ENCODE measurements at places on chromosomes 6 and 20.

DNA sequence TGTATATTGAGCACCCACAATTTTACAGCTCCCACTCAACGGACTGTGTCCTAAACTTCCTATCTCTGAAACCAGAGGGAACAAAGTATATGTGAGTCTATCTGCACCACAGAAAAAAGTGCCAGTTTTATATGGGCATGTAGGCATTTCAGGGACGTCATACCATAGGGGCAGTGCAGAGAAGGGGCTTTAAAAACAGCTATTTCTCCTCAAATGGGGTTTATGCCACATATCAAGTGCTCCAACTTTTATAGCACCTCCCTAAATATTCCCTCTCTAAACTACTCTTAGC lies 28.9 kb upstream of the ASF1A start:
- no peak for DNase-seq

DNA sequence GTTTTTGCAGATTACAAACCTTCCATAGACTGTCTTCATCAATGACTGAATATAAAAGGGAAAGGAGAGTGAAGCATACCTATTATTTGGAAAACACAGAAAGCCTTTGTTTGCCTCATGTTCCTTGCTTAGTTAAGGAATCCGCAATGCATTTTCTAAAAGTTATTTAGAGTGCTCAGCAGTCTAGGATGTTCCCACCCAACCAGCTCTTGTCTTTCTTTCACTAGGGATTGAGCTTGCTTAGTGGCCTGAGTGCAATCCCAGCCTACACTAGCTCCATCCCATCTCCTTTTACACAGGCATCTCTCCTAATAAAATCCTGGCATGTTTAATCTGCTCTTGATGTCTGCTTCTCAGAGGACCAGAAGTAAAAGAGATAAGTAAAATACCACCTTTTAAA lies 850.5 kb upstream of the GJE1 start:
- DNase-seq, result no peak

DNA sequence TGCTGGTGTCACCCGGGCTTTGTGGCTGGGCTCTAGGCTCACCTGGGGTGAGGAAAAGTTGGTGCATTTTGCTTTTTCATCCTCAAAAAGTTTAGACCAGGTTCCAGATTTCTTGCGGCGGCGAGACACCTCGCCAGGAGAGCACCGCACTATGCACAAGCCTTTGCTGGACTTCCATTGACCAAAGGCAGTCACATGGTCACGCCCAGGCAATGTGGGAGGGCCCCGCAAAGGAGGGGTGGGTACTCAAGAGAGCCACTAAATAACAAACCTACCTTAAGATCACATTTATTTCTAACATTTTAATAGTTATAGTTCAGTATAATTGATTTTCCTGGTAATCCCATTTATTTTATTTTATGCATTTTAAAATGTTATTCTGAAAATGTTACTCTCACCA lies 3.0 kb upstream of the KIF16B start:
- DNase-seq, result no peak

DNA sequence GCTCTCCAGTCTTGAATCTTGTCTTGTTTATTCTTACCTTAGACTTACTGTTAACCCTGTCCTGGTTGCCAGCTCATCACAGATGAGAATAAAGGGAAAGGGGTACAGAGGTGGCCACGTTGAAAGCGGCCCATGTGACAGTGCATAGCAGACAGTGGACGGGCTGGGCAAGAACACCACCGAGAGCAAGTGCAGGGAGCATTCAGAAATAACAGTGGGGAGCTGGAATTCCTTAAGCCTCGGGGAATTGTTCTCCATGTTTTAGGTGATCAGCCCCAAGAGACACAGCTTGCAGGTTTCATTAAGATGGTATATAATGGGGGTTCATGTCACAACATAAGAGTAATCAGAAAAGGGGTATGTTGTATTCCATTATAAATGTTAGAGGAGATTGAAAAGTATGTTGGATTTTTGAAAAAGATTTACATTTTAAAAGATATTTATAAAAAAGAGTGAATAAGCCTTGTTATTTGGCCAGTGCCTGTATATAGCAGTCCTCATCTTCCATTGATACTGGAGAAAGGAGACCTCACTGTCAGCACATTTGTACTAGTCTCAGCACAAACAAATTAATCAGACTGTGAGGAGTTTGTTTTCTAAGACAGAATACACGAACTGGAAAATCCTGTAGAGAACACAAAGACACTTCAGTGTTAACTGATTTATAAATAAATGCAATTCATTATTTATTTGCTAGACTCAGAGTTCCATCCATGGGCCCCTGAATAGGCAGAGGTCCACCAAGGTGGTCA lies 35.4 kb downstream of the VAPB start:
- DNase-seq, result no peak

DNA sequence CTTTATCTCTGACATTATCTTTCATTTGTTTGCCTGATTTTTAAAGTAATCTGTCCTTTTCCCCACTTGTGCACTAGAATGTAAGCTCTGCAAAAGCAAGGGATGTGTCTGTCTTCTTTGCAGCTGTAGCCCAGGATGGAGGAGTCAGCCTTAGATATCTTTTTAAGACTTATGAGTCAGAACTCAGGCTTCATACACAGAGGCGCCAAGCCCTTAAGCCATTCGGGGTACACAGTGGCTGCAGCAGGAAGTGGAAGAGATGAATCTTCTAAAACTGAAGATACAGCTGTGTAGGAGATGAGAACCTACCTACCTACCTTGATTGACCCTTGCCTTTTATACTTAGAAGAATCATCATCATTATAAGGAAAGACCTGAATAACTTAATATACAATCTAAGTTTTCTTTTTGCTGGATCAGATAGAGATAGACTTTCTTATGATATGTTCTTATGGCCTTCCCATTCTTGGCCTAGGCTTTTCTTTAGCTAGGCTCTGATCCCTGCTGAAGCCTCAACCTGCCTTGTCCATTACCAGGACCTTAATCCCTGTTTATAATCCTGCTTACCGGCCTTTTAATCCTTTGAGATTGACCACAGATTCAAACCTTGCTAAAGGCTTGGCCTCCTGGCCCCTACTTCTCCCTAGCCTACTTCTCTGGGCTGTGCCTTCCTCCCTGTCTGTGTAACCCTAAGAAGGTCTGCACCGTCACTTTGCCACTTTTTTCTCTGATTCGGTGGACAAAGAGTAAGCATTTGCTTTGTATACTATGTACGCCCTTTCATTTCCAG lies 304.5 kb downstream of the PRL start:
- no peak for DNase-seq

DNA sequence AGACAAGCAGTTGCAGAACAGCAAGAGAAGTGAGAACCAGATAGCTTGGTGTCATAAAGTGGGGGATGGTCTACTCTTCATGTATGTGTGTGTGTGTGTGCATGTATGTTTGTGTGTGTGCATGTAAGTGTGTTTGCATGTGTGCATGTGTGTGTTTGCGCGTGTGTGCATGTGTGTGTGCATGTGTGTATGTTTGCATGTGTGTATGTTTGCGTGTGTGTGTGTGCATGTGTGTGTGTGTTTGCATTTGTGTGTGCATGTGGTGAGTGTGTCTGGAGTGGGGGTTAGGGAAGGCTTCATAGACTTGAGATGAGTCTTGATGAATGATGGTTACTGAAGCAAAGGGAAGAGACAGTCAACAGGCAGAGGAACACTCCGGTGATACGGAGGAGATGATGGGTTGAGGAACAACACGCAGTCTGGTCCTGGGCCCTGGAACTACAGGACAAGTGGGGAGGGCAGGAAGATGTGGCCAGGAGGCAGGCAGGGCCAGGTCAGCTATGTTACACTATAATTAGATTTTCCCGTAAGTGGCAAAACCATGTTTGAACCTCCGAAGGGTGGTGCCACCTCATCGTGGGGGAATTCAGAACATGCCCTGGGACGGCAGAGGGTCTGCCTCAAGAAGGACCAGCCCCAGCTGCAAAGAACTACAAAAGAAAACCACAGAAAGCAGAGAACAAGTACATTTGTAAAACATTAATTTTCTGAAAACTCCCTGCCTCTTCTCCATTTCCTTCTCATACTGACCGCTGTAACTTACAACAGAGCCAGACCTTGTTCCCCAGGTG lies 38.7 kb upstream of the PDE10A start:
- DNase-seq, result no peak

- DNase-seq, result no peak
These were observed 178.0 kb downstream of the PHF3 start for GRCh38 chr6:63813566-63814120.

DNA sequence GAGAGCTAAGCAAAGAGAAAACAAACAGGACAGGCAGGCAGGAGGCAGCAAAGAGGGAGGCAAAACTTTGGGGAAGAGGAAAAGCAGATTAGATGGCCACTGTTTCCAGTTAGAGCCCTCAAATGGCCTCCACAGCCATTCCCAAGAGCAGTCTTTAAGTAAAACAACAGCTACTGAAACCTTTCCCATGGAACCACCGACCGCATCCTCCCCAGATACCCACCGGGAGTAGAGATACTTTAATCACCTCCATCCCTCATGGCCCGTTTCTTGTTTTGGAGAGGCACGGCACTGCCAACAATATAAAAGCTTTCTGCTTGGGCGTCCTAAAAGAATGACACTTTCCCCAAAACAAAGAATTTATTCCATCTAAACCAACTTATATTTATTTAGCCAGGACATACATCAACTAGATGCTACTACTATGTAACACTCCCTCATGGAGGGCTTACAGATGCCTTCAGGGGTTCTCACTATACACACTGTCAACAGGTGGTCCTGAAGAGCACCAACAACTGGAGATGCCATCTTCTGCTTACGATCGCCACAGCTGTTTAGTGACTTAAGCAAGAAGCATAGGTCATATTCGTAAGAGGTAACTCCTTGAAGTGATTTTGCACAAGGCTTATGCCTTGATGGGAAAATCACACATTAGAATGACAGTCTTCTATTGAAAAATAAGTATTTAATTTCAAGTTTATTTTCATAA lies 43.4 kb downstream of the CNKSR3 start:
- DNase-seq, result no peak

GRCh38 chr6:24564081-24564480 lies 69.3 kb downstream of the ALDH5A1 start:
- no peak for DNase-seq

DNA sequence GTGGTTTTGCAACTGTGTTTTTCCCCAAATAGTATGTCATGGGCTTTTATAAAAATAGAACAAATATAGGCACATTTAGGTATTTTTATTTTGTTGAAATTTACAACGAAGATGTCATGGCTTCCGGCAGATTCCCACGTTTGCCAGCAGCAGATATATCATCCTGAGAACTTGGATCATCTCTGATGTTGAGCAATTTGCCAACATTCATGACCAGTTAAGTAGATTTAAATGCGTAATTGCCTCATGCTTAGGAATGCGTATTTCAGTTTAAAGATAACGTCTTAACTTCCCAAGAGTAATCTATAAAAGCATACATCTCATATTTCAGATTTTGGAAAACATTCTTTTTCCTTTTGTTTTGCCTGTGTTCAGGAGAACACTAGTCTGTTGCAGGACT lies 457.8 kb downstream of the QKI start:
- DNase-seq, result no peak

- DNase-seq, result no peak
These were observed 84.3 kb downstream of the SHLD1 start for GRCh38 chr20:5834436-5835005.

GRCh38 chr6:3383525-3383924 lies 73.3 kb downstream of the SLC22A23 start:
- DNase-seq, result no peak

- DNase-seq, result no peak
These were observed 183.0 kb upstream of the PHACTR1 start for GRCh38 chr6:12533586-12533985.

GRCh38 chr6:73666393-73666792 lies 12.6 kb upstream of the SLC17A5 start:
- DNase-seq, result no peak

DNA sequence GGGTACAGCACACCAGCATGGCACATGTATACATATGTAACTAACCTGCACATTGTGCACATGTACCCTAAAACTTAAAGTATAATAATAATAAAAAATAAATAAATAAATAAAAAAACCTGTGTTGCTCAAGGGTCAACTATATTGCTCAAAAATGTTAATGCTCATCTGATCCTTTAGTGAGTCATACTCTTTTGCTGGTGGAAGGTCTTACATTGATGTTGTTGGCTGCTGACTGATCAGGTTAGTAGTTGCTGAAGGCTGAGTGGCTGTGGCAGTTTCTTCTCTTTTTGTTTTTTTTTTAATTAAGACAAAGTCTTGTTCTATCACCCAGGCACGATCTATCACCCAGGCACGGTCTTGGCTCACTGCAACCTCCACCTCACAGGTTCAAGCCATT lies 29.6 kb upstream of the SMIM26 start:
- no peak for DNase-seq

GRCh38 chr6:77457720-77458349 lies 5.5 kb downstream of the HTR1B start:
- DNase-seq, result peak; percentile 68

Measured in hematopoietic multipotent progenitor cell (in vitro differentiated cells).